ENCODE measurements at places on chromosomes 16 and 17. TPM values are rescaled to one million over a fixed set of nuclear protein-coding genes. Genes with fewer than 3 reads are reported as not detected.

Gene CRHR1
- 0.26 TPM for total RNA-seq

Gene PIGS
- total RNA-seq: 21.1 TPM

Gene DNAH9
- total RNA-seq: 0.79 TPM

Gene ST6GALNAC1
- 0.42 TPM for total RNA-seq

Gene TPSD1
- total RNA-seq: 1.1 TPM

Gene HSBP1
- 122 TPM for total RNA-seq

Gene IL34
- 10.6 TPM for total RNA-seq

Gene SOST
- total RNA-seq: 0.21 TPM

Gene ABCA9
- 46.6 TPM for total RNA-seq

DNA sequence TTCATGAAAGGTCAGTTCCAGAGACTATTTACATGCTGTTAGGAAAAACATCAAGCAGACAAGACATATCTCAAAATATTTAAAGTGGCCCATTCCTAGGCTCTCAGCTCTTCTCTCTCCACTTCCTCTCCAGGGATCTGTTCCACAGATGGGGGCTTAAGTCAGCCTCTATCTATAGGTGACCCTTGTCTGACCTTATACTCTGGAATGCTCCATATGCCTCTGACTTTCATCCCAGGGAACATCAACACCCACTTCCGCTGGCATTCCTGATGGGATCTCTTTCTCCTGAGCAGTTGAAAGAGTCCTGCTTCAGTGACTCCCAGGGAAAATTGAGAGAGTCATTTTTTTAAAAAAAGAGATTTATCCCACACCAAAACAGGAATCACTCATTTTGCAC is 11.5 kb upstream of the WIPI1 start:
- DNase-seq: no peak

- DNase-seq: no peak
Observed at GRCh38 chr17:73301369-73301768, 10.4 kb downstream of the CDC42EP4 start.

DNA sequence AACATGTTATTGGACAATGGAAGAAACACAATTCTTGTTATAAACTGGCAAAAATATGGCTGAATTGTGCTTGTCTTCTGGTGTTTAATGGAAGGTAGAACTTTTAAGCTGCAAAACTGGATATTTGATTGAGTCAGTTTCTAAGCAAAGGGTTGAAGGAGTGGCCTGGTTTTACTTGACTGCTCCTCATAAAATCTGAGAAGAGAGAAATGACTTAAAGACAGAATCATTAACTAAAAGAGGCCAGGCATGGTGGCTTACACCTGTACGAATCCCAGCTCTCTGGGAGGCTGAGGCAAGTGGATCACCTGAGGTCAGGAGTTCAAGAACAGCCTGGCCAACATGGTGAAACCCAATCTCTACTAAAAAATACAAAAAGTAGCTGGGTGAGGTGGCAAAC is 770.7 kb downstream of the CDH11 start:
- DNase-seq: no peak

- no peak for DNase-seq
Observed at GRCh38 chr16:83974475-83974874, 6.4 kb downstream of the NECAB2 start.

DNA sequence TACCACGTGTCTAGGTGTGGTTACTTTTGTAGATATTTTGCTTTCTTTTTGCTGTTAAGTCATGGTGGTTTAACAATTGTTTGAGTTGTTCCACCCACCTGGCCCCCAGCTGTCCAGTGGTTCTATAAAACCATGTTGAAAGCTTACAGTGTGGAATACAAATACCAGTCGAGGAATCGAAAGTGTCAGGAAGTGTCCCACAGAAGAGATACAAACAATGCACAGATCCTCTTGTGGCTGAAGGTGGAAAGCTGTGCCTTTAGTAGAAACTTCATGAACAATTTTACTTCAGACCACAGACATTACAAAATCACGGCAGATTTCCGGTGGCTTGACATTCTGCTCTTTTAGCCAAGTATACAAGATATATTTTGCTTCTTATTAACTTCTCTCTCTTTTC is 782.4 kb upstream of the SOX9 start:
- no peak for DNase-seq

DNA sequence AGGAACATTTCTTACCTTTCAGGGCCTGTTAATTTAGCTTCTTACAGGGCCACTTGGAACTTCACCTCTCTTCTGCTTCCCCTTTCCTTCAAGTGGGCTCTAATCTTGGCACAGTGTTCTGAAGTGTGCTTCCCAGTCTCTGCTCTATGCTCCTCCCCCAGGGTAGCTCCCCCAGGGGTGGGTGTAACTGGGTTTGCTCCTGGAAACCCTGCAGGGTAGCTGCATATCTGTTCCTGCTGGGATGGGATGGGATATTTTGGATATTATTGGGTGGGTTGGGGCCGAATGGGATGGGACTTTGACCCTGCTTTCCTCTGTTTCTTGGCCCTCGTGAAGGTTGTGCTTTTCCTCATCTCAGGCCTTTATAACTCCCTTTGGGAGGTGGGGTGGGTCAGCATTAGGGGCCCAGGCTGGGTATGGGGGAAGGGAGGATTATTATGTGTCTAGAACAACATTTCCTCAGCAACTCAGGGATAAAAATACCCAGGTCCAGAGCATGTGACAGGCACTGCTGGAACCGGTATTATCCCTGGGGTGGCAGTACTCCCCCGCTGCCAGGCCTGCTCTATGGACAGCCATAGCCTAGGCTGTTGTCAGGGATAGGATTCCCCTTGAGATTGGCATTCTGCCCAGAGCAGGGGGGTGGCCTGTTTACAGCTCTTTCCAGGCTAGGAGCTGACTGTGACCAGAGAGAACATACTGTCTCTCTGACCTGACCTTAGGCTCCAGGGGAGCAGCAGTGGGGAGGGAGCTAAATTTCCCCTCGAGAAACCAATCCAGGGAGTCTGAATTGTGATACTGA is 5.0 kb downstream of the NFE2L1 start:
- no peak for DNase-seq

GRCh38 chr17:73232587-73233373 is 28.9 kb downstream of the CPSF4L start:
- DNase-seq: no peak

- DNase-seq: no peak
Observed at GRCh38 chr17:51427323-51427811, 167.0 kb downstream of the UTP18 start.

DNA sequence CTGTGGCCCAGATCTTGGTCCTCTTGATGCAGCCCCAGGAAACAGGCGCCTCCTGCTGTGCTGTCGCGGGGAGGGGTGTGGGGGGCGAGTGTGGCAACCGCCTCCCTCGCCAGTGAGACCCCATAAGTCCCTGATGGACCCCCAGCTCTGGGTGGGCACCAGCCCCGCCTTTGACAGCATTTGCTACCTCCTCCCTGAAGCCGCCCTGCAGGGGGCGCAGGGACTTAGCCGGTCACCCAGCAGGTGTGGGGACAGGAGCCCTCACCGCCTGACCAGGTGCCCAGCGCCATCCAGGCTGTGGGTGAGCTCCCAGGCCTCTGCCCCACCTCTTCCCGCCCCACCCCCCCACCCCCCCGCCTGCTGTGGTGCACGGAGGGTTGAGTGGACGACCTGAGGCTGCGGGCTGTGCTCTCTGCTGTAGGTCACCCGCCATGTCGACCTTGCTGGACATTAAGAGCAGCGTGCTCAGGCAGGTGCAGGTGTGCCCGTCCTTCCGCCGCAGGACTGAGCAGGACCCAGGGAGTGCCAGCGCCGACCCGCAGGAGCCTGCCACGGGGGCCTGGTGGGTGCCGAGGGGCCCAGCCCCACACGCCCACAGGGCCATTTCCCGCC is 4.8 kb downstream of the BAIAP3 start:
- DNase-seq: no peak

- no peak for DNase-seq
Observed at GRCh38 chr17:37100231-37100630, 151.5 kb downstream of the AATF start.

DNA sequence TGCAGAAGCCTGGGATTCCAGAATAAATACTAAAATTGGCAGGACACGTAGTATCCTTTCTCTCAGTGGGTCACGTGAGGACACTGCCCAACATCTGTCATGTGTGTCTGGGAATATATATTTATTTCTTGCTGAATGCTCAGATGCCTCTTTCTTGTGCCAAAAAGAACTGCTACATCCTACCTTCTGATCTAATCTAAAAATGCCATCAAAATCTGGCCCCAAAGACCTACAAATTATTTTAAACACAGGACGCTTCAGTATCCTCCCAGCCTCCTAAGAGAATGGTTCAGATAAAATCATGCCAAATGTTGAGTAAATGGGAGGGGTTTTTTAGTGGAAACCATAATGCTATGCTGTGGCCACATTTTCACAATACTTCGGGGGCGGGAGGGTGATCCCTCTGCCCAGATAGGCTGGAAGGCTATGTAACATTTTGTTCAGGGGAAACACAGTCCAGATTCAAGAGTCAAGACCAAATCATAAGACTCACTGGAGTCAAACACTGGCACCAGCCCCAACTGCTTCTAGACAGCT is 22.9 kb upstream of the CORO6 start:
- peak; percentile 42 for DNase-seq

- DNase-seq: no peak
Observed at GRCh38 chr16:1817276-1817589, 9.4 kb downstream of the HAGH start.

- DNase-seq: peak; percentile 62
Observed at GRCh38 chr17:62968445-62968923, 2.4 kb downstream of the TANC2 start.

- DNase-seq: no peak
Observed at GRCh38 chr16:85568519-85568918, 44.6 kb upstream of the GSE1 start.

DNA sequence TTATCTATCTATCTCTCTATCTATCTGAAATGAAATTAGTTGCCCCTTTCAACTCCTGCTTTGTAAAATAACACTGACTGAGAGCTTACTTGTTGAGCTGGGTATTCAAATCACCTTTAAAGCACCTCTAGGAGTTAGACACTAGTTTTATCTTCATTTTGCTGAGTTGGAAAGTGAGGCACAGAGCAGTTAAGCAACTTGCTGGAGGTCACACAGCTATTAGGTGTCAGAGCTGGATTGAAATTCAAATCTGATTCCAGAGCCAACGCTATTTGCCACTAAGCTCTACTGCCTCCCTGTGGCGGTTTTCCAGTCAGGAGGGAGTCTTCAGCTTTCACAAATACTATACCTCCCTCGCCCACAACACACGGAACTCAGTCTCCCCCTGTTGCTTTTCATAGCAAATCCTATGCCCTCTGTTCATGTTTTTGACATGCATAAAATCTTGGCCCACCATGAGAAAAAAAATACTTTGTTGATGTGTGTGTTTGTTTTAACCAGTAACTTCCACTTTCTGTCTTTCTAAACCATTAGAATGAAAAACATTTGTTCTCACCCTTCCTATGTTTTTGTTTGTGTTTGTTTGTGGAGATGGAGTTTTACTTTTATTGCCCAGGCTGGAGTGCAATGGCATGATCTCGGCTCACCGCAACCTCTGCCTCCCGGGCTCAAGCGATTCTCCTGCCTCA is 74.8 kb upstream of the SMURF2 start:
- no peak for DNase-seq

DNA sequence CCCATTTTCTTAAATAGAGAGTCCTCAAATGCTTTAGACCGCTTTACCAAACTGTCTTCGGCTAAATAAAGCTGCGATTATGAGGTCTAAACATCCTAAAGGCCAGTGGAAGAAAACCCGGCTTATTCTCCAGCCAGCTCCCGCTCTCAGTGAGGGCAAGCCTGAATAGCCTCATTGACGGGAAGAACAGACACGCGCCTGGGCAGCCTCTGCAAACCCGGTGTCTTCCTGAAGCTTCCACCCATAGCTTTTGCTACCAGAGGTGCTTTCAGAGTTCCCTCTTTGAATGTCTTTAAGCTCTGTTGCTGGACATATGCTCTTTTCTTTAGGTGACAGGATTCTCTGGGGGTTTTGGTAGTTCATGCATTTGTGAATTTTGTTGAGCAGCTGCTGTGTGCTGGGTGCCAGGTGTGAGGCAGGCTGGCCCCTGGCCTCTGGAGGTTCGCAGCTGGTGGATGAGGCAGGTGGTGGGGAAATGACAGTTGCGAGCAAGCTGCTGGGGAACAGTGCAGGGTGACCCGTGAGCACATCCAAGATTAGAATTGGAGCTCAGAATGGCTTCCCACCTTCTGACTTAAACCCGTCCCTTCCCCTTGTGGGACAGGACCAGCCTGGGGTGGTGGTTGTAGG is 44.7 kb downstream of the CRISPLD2 start:
- DNase-seq: no peak

DNA sequence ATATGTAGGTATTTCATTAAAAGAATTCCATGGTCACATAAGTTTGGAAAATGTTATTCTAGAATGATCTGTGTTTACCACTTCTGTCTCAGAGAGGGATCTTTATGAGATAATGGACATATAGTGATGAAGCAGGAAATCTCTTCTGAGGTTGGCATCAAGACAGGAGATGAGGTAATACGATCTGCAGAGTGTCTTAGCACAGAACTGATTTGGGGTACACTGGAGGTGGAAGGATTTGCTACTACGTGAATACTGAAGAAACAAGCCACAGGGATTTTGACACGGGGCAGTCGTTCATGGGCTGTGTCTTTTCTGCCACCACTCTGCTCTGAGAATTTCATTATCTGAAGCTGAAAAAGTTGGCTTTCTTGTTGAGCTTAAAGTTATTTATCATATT is 5.5 kb downstream of the CBFB start:
- no peak for DNase-seq

DNA sequence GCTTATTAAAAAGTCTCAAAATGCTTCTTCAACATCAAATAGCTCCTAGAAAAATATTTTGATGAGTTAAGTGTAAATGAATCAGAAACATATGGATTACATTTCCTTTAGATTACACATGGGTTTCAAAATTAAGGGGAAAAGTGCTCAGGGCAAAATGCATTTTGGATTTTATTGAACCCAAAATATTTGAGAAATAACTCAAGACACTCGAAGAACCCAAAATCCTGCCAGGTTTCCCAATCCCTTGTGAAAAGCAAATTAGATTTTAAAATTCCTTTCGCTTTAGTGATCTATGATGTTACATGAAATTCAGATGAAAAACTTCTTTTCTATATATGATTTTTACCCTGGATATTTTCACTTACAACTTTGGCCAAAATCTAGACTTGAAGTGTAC is 847.4 kb upstream of the SOX9 start:
- DNase-seq: no peak

GRCh38 chr17:82619641-82620040 is 28.6 kb downstream of the WDR45B start:
- DNase-seq: no peak

Data from urinary bladder (tissue), 4 donors.